NCI-H1436 (cell line): ENCODE measurements at places on chromosomes 6 and 20.

DNA sequence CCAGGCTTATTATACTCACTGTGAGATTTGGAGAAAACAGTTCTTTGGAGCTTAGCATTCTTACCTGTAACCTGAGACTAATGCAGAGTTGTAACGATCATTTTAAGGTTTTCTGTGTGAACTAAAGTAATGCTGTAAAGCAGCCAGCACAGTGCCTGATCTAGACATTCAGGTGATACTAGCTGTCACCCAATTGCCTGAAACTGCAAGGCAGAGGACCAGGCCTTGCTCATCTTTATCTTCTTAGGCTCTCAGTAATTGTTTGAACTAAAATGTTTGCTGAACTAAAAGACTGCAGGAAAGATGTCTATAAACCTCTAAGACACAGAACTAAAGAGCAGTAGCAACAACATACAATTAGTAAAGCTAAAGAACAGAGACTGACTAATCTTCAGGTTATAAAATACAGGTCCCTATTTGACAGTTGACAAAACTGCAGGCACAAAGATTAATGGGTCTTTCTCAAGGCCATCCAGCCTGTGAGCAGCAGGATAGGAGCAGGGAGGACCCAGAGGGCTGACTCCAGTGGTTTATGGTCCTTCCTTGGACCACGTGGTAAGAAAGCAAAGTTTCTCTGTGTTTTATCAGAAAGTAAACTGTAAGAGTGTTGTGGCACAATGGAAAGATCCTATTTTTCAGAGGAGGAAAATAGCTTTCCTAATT is 31.4 kb downstream of the SMLR1 start:
- no peak for DNase-seq

GRCh38 chr6:27126815-27127537 is 120.5 kb upstream of the PRSS16 start:
- DNase-seq: no peak

DNA sequence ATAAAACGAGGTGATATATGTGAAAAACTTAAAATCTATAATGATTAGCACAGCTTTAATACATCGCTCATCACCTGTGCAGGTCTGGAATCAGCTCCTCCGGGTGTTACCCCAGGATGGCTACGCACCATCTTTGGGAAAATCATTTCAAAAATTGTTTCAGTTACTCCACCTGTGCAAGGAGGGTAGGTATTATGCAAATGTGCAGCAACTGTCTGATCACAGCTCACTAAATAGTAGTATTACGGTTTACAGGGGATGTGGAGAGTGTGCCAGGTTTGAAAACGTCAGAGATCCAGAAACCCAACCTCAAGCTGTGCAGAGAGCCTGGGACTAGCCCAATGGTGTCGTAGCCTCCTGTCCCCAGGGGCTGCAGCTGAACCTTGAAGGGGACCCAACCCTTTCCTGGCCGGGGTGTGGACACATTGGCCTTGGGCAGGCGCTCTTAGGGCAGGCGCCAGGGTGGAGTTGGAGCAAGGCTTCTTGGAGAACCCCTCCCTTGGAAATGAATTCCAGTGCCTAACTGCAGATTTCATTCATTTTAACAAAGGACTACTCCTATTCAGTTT is 24.2 kb upstream of the SGK1 start:
- DNase-seq: no peak

DNA sequence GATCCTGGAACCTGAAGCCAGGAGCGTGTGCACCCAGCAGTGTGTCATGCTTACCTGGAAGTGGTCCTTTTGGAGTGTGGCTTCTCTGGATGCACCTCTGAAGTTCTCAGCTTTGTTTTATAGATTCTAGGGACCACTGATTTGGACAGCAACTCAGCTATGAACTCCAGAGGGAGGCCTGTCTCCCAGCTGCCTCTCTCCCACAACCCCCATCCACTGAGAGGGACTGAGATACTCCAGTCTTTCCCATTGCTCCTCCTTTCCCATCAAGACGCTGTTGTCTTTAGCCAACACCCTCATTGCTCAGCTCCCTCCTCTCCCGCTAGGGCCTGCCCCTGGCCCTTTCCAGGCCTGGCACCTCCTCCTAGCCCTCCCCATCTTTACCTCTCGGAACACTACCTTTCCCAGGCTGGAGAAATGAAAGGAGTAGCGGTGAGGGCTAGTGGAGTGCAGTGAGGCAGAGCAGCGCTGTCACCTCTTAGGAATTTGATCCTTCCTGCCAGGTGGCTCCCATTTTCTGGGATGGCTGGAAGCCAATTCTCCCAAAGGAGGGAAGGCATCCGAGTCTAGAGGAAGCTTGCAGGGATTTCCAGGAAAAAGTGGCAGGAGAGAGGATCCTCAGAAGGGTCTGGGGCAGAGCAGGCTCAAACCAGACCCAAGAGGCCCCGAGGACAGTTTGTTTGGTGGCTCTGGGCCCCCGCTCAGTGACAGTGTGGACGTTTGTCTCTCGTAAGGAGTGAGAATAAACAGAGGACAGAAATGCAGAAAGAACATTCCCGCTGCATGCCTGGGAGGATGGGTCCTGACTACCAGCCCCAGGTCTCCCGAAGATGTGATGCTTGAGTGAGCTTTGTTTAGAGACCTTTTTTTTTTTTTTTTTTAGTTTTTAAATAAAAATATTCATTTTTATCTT is at the start of gene LRRN4:
LRRN4 (minus strand) TSS at position 285 of the 913 bp plus-strand sequence. CDS start 1,261 bp downstream, outside the sequence.
- no peak for DNase-seq

- no peak for DNase-seq
Measured at GRCh38 chr6:52104979-52105378, 17.6 kb upstream of the PKHD1 start.

GRCh38 chr6:36519352-36519751 is 27.9 kb downstream of the STK38 start:
- no peak for DNase-seq

GRCh38 chr6:71211799-71212198 is 76.8 kb upstream of the OGFRL1 start:
- no peak for DNase-seq

- no peak for DNase-seq
Measured at GRCh38 chr6:161413355-161413771, 139.5 kb upstream of the AGPAT4 start.

DNA sequence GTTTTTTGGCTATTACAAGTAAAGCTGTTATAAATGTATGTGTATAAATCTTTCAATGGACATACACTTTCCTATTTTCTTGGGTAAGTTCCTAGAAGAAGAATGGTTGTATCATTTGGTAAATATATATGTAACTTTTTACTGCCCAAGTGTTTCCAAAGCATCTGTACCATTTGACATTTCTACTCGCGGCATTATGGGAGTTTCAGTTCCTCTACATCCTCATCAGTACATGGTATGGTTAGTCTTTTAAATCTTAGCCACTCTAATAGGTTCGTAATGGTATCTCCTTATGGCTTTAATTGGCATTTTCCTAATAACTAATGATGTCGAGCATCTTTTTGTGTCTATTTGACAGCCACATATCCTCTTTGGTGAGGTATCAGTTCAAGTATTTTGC is 12.9 kb downstream of the SNPH start:
- DNase-seq: no peak
